BJ (cell line): ENCODE measurements at places on chromosomes 2 and 18. TPM values are rescaled to one million over a fixed set of nuclear protein-coding genes. Genes with fewer than 3 reads are reported as not detected.

GRCh38 chr2:204791230-204791629 is 246.0 kb downstream of the PARD3B start:
- DNase-seq: no peak

The HRH4 gene
- 0.05 TPM in 1 of 2 replicates, not detected in the other for polyA plus RNA-seq

GRCh38 chr18:61413396-61413795 is 80.2 kb downstream of the CDH20 start:
- no peak for DNase-seq

GRCh38 chr2:58920001-58920400 is 678.9 kb upstream of the FANCL start:
- peak; percentile 64 for DNase-seq

DNA sequence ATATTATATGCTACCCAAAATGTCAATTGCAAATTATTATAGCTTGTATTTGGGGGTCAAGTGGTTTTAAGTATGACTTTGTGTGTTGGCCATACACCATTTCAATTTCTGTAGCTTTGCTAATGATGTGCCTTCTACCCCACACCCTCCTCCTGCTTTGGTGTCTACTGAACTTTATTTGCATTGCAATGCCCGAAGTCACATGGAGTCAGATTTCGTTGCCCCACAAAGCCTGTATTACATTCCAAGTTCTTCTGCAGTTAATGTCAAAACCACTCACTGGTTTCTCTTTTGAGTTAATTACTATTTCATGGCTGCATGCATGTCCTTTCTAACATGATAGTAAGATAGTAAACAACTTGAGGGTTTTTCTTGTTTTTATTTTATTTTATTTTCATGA is 528.9 kb downstream of the RIT2 start:
- no peak for DNase-seq
